ENCODE measurements at places on chromosomes 2 and 18. TPM values are rescaled to one million over a fixed set of nuclear protein-coding genes. Genes with fewer than 3 reads are reported as not detected.

DNA sequence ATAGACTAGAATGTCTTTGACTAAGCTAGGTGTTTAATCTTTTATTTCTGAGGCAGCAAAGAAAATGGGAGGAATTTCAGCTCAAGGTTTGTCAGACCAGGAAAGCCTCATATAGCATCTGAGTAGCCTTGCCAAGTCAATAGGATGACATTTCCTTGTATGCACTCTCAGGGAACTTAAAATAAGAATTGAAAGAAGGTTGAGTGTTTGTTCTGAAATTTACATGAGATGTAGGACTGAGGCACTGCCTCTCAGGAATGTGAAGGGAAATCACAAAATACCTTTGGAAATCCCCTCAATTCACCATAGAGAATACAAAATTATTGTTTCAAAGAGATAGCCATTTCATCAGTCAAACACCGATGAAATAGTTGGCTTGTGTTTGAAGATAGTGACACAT, 392.0 kb upstream of the NRP2 start:
- DNase-seq: no peak

- no peak for DNase-seq
These were observed 75.8 kb upstream of the SLC1A4 start for GRCh38 chr2:64913357-64913869.

DNA sequence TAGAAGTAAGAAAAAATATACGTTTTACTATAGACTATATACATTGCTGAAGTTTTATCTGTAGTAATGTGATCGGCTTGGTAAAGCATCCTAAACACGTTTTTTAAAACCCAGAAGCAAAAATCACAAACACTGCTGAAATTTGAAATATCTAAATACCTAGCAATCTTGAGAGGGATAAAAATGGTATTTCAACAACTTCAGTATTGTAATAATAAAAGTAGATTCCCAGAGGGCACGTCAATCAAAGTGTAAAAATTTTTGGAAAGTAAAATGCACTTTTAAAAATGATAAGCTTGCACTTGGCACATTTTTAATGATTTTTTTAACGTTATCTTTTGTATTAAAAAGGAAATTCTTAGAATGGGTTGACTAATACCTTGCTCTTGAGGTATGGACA, 1.6 kb downstream of the ZC3H6 start:
- DNase-seq: no peak

DNA sequence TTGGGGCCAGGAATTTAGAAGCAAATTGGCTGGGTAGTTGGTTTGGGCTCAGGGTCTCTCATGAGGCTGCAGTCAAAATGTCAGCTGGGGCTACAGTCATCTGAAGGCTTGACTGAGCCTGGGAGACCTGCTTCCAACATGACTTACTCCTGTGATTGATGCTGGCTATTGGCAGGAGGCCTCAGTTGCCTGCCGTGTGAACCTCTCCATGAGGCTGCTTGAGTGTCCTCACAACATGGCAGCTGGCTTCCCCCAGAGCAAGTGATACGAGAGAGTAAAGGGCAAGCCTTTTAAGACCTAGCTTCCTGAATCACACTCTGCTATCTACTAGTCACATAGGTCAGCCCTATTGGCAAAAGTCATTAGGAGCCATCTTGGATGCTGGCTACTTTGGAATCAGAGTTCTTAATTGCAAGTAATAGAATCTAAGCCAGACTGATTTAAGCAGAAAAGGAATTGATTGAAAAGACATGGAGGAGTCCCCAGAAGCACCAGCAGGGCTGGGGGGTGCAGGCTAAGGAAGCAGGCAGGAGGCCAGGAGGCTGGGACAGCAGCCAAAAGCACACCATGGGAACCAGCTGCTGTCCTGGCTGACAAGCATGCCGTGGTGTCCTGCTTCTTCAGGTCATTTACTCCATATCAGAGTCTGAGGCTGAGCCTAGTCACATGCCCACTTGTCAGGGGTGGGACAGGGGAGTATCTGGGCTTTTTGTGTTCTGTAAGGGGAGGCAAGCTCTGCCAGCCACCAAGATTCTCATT, 7.8 kb upstream of the GIGYF2 start:
- DNase-seq: peak; percentile 30

GRCh38 chr2:197897960-197898678, 93.7 kb downstream of the PLCL1 start:
- DNase-seq: no peak

TSPYL6 gene
- not detected for total RNA-seq

DNA sequence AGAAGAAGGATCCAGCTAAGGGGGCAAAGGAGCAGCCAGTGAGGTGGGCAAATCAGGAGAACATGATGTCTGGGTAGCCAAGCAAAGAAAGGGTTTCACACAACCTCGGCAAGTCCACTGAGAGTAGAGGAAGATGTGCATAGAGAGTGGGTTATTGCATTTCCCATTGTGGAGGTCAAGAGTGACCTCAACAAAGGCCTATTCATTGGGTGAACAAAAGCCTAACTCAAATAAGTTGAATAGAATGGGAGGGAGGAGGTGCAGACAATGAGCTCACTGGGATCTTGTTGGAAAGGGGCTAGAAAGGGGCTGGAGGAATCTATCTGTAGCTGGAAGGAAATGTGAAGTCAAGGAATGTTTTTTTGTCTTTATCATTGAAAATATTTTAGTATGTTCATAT, 14.0 kb upstream of the PDCL3 start:
- DNase-seq: no peak

- DNase-seq: no peak
These were observed 19.5 kb downstream of the BCL2 start for GRCh38 chr18:63299837-63300745.

DNA sequence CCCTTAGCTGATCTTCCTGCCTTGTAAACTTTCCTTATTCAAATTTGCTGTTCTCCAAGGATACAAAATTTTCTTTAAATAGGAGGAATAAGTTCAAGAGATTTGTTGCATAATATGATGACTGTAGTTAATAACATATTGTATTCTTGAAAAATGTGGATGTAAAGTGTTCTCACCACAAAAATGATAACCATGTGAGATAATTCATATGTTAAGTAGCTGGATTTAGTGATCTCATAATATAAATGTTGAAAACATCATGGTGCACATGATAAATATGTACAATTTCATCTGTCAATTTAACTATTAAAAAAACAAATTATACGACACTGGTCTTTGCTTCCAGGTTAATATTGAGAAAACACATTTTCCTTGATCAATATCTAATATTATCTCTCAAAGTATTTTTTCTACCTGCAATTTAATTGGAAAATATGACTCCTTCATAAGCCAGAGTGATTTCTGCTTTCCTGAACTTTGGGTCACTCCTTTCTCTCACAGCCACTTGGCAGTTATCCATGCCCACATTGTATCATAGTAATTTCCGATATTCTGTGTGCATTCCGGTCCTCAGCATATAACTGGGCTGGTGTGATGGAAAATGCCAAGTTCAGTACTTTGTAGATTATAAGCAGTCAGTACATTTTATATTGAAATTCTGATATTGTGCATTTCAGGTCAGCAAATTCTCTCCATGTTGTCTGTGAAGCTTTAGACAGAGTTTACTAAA, 152.6 kb downstream of the GULP1 start:
- no peak for DNase-seq

GRCh38 chr2:108266218-108266617, 22.5 kb upstream of the SULT1C2 start:
- DNase-seq: no peak

DNA sequence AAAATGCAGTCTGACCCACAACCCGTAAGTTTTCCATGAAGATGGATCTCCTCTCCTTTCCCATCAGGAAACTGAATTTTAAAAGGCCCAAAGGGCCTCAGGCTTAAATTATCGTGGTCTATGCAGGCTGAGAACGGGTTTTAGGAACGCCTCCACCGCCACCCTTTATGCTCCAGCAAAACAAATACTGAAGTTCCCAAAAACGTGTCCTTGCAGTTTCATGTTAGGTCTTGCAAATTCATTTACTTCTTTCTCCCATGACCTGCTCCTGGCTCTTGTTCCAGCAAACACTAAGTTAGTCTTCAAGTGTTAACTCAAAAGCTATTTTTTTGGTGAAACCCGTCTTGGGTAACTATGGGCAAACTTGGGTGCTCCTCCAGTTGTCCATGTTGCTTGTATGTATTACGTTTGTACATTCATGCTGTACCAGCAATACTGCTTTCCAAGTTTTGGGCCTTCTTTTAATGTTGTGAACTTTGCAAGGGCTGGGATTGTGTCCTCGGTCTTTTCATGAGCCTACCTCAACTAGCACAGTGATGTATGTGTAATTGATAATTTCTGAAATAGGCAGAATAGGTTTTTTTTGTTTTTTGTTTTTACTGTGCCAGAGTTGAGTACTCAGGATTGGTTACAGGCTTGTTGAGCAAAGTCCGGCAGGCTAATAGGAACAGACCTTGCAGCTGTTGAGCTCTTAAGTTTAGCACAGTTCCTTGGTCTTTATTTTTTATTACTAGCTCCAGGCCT, 1.8 kb upstream of the RNF149 start:
- no peak for DNase-seq

AQP12A gene
- total RNA-seq: not detected

DNA sequence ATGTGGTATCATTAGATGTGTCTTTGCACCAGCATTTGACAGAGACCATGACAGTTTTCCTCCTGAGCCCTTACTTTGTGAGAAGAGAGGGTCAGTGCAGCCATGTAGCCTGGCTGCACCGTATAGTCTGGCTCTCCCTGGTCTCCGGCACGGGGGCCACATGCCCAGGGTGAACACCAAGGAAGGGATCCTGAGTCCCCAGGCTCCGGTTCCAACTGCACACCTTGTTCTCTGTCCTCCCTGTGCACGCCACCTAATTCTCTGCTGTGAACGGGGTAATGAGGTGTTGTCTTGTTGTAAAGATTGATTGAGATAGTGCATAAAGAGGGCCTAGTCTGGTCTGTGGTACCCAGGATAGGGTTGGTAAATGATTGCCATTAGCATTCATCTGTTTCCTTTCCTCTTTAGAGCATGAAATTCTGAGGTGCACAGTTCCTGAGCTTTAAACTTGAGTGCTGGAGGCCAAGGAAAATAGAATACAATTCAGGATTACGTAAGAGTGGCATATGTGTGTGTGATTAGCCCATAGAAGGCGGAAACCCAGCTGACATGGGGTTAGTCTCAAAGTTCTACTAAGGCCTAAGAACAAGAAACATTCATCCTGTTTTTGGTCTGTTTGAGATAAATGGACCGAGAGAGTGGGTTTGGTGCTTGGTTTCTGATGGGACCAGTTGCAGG, 55.5 kb downstream of the NCK2 start:
- DNase-seq: no peak

GRCh38 chr2:17136231-17136630, 382.0 kb downstream of the RAD51AP2 start:
- no peak for DNase-seq

DNA sequence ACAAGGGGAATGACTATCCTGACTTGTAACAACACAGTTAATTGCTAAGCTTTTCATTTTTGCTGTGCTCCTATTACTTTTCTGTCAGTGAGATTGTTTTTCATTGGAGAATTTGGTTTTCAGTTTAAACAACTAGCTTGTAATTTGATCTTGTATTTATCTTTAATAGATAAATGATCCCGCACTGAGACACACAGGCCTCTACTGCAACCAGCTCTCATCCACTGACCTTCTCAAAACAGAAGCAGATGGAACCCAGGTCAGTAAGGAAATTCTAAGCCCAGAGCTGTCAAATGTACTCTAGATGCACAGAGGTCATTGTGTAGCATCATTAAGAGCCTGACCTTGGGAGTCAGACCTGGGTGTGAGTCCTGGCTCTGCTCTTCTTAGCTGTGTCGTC, 30.7 kb downstream of the PTRHD1 start:
- no peak for DNase-seq
